GM12864 (cell line): ENCODE measurements at places on chromosomes 1 and 21.

- DNase-seq, result no peak
Measured at GRCh38 chr1:179206812-179207211, 22.7 kb downstream of the ABL2 start.

DNA sequence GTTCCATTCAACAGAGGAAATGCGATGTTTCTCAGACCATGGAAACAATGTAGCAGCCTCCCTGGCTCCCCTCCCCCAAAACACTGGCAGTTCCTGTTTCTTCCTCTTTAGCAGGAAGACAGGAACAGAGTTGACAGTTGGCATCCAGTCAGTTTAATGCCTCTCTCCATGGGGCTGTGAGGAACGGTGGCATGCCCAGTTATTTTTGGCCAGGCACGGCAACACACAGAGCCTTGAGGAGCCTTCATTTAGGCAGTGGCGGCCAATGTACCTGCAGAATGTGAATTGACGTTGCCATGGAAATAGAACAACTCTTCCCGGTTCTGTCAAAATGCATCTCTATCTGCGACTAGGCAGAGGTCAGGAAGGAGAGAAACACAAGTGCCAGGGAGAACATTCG is 330.6 kb downstream of the DSCAM start:
- DNase-seq, result no peak

GRCh38 chr1:162987866-162988265 is 81.3 kb upstream of the RGS4 start:
- no peak for DNase-seq

DNA sequence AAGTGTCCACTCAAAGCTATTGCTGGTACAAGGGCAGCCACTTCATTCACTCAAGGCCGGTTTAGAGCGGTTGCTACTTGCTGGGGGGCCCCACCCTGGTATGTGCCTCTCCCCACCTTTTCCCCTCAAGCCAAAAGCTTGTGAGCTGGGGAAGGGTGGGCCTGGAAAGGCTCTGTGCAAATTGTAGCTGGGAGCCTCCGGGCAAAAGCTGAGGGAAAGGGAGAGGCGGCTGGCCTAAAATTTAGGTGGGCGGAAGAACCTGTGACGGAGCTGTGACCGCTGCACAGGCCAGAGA is 306 bp upstream of the SH3D21 start:
- no peak for DNase-seq

- no peak for DNase-seq
Measured at GRCh38 chr1:224791362-224791941, 138.0 kb upstream of the DNAH14 start.

DNA sequence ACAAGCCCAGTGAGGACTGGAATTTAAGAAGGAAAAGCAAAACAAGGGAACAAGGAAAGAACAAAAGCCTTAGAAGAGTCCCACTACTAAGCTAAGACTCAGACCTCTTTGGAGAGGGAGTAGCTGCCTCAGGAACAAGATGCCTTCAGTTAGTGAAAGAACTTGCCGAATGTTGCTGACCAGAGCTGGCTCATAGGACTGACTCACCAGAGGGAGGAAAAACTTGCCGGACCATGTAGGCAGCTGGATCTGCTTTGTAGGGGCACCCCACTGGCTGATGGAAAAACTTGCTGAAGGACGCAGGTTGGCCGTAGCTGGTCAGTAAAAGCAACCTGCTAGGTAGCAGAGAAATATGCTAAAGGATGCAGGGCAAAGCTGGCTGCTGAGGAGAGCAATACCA is 15.3 kb upstream of the ZSWIM5 start:
- no peak for DNase-seq

DNA sequence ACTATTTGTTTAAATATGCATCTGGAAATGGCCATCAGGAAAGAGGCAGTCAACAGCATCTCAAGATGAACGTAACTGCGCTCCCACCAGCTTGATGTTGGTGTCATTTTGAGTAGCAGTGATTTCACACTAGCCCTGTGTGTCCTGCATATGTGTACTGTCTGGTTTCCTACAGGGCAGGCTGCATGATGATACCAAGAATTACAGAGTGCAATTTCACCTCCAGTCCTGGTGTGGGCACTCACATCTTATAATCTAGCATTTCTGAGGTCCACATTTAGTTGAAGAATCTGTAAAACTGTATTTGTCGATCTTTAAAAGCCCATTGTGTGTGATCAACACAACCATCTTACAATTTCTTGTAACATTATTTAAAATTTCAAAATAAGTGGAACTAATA is 336.4 kb downstream of the PAPPA2 start:
- DNase-seq, result no peak

DNA sequence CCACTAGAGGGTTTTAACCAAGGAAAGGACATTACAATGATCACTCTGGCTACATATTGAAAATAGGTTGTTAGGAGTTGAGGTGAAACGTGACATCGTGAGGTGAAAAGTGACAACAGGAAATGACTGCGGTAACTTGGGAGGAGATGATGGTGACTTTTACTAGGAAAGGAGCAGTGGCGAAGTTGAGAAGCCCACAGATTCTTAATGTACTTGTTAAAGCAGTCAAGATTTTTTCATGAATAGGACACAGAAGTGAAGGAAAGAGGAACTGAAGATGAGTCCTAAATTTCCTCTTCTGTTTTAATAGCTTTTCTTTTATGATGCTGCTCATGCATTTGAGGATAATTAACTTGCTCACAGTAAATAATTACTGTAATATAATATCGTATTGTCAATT is 59.5 kb downstream of the OMA1 start:
- no peak for DNase-seq

DNA sequence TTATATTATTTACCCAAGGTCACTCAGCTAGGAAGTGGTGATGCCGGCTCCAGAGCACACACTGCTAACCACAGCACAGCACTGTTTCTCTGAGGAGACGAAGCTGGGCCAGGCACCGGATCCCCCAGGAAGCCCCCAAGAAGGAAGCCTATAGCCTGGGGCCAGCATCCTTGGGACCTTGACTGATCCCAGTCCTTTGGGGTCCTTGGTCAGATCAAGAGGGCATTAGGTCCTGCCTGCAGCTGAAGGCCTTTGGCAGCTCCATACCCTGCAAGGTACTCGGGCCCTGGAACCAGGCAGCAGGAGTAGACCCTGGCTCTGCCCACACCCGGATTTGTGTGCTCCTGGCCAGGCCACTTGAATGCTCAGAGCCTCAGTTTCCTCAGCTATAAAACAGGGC is 128.0 kb downstream of the LACTBL1 start:
- DNase-seq, result no peak

GRCh38 chr1:182520736-182521135 is 68.3 kb downstream of the RNASEL start:
- no peak for DNase-seq

DNA sequence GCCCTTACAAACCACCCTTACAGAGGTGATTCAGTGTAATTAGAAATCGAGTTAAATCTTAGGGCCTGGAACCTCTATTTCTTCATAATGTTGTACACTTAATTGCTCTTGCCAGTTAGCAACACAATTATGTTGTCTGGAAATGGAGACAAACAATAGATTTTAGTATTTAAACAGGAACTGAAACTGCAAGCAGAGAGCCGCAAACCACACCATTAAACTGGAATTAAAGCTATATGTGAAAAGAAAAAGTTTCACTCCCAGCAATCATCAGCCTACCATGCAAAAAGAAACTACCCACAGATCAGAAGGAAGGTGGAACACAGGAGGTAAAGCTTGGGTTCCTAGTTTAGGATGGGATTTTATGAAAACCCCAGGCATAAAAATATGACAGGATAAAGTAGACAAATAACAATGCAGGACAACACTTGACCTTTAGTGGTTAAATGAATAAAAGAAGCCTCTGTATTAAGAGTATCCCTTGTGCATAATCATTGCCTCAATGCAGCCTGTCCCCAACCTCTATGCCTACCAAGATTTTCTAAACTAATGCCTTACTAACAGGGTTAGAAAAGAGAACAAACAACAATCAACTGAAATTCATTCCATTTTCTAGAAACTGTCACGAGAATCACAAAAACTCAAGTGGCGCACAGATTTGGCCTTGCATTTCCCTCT is 304.3 kb upstream of the ESRRG start:
- DNase-seq, result peak; percentile 15

DNA sequence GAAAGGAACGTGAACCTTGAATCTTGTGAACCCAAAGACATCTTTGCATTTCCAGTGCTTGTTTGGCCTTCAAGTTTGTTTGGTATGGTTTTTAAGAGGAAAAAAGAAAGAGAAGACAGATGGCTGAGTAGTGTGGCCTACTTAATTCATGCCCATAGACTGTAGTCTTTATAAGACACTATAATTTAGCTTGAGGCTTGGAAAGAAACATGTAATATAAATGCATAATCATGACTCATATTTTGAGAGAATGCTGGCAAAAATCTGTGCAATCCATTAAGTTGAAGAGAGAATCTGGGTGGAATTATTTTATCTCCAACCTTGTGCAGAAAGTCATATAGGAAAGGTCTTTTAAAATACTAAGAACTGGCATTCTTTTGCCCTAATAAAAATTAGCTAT is 179.3 kb downstream of the SIPA1L2 start:
- DNase-seq, result no peak

DNA sequence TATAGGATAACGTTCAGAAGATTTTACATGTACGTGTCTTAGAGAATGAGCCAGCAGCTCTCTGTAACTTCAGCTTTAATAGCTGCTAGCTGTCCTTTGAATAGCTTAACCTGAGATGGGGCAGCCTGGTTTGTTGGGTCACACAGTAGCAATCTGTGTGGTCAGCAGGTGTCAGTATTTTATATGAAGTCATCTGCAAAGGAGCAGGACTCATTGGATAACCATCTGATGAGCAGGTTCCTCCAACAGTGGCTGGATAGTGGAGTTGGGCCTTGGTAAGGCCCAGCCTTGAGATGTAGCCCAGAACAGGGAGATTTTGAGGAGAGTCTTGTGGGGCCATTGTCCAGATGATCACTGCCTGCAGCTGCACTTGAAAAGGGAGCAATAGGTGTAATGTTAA is 6.4 kb downstream of the GSTM5 start:
- no peak for DNase-seq

GRCh38 chr1:202592146-202592545 is 118.1 kb downstream of the SYT2 start:
- no peak for DNase-seq

- no peak for DNase-seq
Measured at GRCh38 chr1:43258370-43258769, 11.4 kb upstream of the TMEM125 start.

DNA sequence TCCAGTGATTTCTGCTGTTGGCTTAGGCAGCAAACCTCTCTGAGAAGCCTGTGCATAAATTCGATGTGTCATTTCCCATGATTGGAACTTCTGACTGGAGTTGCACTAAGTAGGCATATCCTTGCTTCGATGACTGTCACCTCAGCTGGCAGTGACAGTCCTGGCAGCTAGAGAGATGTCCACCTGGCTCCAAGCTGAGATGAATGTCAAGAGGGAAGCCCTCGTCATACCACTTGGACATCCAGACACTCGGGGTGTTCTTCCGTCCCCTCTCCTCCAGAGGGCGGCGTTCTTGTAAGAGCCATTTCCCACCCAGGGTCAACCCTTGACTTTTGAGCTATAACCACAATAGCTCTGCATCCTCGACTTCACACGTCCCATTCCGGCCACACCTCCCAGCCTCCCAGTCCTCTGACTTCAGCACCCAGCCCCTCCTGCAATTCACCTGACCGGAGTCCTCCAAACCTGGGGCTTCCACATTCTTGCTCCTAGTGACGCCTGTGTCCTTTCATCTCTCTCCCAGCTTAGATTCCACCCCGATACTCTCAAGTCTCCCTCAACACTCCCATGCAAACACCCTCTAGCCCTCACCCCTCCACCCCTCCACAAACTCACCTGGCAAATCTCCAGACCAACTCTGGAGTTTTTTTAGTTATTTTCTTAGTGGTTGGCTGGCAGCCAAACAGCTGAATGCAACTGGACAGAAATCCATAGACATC is 17.3 kb downstream of the CA6 start:
- peak; percentile 29 for DNase-seq

GRCh38 chr1:102954576-102954975 is 153.7 kb downstream of the COL11A1 start:
- no peak for DNase-seq

GRCh38 chr1:23816906-23817305 is 8.3 kb downstream of the HMGCL start:
- no peak for DNase-seq

DNA sequence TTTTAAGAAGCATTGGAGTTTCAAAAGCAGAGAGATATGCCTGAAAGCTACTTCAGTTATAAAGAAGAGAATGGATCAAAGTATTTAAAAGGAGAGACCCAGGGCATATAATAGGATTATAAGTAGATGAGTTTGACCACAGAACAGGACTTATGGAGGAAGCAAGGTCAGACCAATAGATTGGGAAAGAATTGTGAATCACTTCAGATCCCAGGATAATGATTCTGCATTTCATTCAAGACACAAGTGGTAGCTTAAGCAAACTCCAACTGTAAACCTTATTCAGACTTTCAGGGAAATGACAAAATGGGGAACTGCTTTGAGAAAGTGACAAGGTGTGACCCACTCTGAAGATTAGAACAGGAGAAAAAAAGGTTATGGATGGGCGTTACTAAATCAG is 18.9 kb upstream of the OR10J5 start:
- DNase-seq, result no peak

DNA sequence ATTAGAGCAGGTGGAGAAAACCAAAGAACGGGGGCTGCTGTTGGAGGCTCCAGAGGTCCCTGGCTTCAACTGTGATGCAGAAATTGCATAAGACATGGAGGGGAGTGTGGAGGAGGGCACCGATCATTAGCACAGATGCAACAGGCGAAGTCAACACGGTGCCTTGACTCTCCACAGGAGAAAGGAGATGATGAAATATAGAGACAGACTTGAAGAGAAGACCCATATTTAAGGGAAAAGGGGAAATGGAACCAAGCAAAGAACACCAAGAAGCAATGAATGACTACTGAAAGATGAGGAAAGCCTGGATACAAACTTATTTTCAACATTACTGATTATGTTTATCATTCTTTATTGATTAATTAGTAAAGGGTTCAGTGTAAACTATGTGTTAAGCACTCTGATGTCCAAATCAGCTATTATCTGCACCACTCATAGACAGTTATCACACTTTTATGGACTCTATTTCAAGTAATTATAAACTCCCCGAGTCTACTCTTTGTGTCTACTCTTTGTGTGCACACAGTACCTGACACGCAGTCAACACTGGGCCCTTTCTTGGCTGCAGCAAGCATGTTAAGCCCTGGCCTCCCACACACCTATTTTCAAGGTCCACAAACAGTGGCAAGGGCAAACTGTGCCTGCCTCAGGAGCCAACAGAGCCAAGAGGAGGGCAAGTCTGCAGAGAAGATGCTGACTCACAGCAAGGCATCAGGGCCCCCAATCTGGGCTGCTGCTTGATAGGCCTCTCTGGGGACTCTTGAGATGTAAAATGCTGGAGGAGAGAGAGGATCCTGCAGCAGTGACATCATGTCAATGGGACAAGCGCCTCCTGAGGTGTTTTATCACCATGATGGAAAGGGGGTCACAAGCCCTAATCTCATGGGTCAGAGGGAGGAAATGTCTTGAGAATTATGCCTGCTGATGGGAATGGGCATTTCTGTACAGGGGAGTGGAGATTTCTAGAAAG is 17.6 kb downstream of the PCNX2 start:
- no peak for DNase-seq
